ENCODE measurements at places on chromosomes 1 and 21.

DNA sequence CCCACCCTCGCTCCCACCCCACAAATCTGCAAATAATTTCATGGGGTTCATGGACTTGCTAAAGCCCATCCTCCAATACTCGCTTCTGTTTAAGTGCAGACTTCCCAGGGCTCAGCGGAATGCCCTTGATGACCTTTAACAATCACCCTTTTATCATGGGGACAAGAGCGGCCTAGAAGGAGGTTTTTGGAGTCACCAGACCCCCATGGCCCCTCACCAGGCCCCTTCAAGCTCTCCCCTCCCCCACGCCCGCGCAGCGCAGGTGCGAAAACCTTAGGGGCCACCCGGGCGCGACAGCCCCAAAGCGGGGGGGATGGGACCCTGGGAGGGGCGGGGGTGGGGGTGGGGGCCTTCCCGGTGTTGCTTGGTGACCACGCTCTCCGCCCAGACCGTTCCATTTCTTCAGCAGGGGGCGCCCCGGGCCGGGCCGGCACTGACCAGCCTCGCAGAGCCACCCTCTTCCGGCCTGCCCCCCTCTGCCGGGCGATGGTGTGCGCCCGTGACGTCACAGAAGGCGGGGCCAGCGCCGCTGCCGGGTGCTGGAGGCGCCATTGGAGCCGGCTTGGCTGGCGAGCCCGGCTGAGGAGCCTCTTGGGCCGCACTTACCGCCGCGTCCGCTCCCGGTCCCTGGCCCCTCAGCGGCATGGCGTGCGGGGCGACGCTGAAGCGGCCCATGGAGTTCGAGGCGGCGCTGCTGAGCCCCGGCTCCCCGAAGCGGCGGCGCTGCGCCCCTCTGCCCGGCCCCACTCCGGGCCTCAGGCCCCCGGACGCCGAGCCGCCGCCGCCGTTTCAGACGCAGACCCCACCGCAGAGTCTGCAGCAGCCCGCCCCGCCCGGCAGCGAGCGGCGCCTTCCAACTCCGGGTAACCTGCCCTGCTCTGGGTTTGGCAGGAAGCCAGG lies at the start of gene AKIRIN1:
Gene AKIRIN1 (plus strand): TSS at position 539 of the 900 bp plus-strand sequence. CDS start 105 bp downstream, at position 644.
- DNase-seq, result peak; percentile 90

- DNase-seq, result no peak
These were observed 8.3 kb downstream of the PCSK9 start for GRCh38 chr1:55047611-55048010.

DNA sequence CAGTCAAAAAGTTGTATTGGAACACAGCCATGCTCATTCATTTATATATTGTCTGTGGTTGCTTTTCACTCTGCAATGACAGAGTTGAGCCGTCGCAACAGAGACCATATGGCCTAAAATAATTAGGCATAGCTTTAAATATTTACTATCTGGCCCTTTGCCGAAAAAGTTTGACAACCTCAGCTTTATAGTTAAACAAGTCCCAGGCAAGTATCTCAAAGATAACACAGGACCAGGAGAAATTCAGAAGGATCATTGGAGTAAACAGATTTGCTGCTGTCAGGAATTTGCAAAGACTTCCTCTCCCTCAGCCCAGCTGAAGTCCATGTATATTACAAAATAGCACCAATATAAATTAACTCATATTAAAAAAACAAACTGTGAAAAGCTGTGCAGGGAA lies 34.4 kb downstream of the NID1 start:
- DNase-seq, result no peak

DNA sequence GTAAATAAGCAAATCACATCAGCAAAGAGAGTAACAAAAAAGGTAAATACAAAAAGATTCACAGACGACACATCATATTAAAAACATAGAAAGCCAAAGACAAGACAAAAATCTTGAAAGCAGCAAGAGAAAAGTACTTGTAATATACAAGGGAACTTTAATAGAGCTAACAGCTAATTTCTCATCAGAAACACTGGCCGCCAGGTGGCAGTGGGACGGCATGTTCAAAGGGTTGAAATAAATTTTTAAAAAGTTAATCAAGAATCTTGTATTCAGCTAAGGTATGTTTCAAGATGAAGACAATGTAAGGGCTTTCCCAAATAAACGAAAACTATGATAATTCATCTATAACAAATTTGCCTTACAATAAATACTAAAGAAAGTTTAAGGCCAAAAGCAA lies 358.1 kb downstream of the LRRIQ3 start:
- DNase-seq, result no peak

DNA sequence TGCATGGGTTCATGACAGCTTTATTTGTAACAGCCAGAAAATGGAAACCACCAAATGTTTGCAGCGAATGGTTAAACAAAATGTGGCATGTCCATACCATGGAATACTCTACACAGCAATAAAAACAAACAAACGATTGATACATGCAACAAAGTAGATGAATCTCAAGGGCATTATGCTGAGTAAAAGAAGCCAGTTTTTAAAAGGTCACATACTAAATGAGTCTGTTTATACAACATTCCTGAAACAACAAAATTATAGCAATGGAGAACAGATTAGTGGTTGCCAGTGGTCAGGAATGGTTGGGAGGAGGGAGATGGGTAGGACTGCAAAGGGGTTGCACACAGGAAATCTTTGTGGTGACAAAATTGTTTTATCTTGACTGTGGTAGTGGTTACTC lies 202.4 kb upstream of the UBE2U start:
- DNase-seq, result no peak

DNA sequence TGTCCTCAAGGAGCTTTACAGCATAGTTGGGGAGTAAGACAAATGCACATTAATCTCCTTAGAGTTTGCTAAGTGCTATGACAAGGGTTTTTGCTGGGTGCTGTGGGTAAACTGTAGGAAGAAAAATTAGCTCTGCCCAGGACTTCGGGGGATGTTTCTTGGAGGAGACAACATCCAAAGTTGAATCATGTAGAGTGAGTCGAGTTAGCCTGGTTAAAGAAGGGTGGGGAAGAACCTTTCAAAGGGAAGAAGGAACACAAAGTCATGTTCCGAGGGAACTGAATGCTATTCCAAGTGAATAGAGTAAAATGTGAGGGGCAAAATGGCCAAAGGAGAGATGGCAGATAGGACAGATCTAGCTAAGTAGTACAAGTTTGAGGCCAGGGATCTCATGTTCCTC lies 17.1 kb downstream of the SPRTN start:
- DNase-seq, result no peak

- DNase-seq, result no peak
These were observed 250.6 kb upstream of the ZP4 start for GRCh38 chr1:238141353-238141752.

DNA sequence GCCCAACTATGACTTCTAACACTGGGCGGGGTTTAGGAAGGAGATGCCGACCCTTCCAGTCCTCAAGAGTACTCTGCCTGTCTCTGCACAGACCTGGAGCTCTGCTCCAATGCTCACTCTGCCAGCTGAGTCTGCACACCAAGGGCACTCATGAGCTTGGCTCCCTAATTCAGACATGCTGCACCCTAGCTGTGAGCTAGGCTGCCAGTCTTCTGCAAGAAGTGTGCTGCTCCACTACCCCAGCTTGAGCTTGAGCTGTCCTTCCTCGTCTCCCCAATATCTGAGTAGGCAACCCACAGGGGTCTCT lies 13.2 kb downstream of the TP53BP2 start:
- no peak for DNase-seq

DNA sequence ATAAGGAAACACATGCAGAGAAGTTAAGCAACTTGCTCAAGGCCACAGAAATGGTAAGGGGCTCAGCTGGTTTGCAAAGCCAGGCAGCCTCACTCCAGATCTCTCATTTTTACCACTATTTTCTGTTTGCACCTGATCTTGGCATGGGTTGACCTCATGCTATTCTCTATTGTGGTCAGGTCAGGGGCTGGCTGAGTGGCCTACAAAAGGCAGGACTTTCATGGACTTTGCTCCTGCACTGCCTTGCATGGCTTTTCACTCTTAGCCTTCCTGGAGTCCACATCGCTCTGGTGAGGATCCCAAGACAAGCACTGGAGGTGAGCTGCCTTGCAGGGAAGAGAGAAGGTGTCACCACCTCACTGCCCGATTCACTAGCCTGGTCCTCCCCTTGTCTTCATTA lies 56.8 kb upstream of the CSF3R start:
- no peak for DNase-seq

DNA sequence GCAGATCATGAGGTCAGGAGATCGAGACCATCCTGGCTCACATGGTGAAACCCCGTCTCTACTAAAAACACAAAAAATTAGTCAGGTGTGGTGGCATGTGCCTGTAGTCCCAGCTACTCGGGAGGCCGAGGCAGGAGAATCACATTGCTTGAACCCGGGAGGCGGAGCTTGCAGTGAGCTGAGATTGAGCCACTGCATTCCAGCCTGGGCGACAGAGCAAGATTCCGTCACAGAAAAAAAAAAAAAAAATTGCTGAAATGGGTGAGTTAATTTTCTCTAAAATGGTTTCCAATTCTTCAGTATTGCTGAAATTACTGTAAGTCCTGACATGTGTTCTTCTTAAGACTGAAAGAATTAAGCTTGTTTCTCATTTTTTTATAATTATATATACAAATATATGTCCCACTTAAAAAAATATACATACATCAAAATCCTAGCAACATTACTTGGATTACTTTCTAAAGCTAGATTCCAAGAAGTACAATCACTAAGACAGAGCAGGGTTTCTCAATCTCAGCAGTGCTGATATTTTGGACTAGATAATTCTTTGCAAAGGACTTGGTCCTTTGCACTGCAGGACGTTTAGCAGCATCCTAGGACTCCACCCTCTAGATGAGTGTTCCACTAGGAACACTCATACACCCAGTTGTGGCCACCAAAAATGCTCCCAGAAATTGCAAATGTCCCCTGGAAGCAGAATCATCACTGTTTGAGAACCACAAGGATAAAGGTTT lies 24.8 kb downstream of the ZNHIT6 start:
- no peak for DNase-seq

- no peak for DNase-seq
These were observed 20.4 kb upstream of the GNG12 start for GRCh38 chr1:67853704-67854103.

GRCh38 chr1:225534135-225534534 lies 106.3 kb upstream of the LBR start:
- no peak for DNase-seq

DNA sequence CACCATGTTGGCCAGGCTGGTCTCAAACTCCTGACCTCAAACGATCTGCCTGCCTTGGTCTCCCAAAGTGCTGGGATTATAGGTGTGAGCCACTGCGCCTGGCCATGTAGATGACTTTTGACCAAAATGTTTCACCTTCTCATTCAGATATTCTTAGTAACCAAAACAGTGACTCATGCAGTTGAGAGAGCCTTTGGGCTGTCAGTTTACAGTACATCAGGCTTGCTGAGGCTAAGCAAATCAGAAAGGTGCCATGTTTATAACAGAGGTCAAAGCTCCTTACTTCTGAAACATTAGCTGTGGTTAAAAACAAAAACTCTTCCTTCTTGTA lies 21.0 kb downstream of the CNIH4 start:
- DNase-seq, result no peak

- DNase-seq, result no peak
These were observed 122.8 kb upstream of the GPR52 start for GRCh38 chr1:174324939-174325338.

- no peak for DNase-seq
These were observed 36.2 kb upstream of the BTG2 start for GRCh38 chr1:203268901-203269653.

DNA sequence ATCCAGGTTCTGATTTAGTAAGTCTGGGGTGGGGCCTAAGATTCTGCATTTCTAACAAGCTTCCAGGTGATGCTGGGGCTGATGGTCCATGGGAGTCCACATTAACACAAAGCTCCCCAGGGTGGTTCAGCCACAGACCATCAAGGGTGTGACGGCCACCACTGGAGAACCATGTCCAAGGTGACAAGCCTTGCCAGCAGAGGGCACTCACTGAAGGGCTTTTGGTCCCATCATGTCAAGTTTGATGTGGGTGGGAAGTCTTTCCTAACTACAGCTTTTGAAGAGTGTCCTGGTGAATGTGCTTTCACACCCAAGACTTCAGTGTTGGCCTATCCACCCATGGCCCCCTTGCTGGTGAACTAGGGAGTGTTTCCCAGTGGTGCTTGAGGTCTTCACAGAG lies 67.1 kb downstream of the UBE2T start:
- no peak for DNase-seq

DNA sequence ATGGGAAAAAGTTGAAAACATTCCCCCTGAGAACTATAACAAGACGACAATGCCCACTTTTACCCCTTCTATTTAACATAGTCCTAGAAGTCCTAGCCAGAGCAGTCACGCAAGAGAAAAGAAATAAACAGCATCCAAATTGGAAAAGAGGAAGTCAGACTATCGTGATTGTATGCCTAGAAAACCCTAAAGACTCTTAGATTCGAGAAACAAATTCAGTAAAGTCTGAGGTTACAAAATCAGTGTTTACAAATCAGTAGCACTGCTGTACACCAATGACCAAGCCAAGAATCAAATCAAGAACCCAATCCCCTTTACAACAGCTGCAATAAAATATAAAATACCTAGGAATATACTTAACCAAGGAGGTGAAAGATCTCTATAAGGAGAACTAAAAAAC lies 72.4 kb downstream of the POU2F1 start:
- no peak for DNase-seq

- no peak for DNase-seq
These were observed 4.4 kb downstream of the CHIT1 start for GRCh38 chr1:203225071-203225470.

DNA sequence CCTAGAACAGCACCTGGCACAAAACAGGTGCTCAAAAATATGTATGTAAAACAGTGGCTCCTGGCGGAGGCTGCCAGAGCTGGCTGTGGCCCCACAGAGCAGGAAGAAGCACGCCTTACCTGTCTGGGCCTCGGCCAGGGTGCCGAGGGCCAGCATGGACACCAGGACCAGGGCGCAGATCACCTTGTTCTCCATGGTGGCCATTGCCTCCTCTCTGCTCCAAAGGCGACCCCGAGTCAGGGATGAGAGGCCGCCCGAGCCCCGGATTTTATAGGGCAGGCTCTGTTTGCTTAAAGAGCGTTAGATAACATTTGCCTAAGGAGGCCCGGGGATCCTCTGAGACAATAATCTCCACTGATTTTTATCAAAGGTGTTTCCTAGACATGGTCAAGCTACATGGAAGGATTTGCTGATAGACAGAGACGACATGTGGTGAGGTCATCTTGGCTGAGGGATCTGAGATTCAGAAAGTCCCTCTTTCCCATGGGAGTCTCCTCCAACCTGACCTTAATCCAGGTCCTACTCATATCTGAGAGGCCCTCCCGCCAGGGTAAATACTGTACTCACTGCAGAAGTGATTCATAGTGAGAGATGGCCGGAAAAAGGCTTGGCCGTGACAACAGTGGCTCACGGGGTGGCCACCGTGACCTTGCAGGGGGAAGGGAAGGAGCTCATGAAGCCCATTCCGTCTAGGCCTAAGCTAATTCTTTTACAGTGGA lies at the start of gene TFF1:
Gene TFF1 (minus strand): TSS at position 244 of the 719 bp plus-strand sequence. CDS start 40 bp downstream, at position 204.
- no peak for DNase-seq
